Daoy (cell line): ENCODE measurements at places on chromosomes 3 and 15.
A peak's percentile ranks its signal among the peaks of the same experiment; 100 is the strongest.

DNA sequence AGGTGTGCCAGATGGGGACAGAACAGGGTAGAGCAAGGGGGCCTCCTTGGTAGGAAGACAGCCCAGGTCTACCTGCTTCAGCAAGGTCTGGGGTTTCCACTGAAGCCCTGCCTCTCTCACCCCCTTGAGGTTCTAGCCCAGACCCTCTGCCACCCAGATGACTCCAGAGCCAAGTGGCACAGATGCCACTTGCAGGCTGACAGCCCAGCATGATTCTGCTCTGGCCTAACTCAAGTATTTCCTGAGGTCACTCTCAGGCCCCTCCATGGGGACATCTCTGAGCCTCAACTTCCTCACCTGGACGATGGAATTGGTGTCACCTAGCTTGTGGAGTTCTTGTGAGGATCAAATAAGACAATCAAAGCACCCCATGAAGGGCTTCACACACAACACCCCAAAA is 23.9 kb downstream of the PLXNB1 start:
- DNase-seq: no peak

GRCh38 chr3:107523539-107524325 is 970 bp downstream of the BBX start:
- DNase-seq: peak; percentile 59

DNA sequence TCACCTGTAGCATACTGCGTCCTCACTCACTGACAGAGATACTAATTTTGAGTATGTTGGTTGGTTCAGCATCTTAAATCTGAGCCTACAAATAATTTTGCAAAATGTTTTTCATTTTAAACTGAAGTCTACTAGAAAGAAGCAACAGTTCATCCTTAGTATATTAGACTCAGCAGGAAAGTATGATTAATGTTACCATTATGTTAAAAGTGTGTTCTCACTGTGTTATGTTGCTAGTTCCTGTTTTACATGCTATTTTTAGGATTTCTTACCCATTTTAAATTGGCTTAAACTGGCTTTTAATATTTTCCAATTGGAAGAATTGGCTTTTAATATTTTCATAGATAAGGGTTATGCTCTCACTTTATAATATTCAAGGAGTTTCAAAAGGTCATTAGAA is 25.7 kb downstream of the ACKR4 start:
- DNase-seq: no peak

DNA sequence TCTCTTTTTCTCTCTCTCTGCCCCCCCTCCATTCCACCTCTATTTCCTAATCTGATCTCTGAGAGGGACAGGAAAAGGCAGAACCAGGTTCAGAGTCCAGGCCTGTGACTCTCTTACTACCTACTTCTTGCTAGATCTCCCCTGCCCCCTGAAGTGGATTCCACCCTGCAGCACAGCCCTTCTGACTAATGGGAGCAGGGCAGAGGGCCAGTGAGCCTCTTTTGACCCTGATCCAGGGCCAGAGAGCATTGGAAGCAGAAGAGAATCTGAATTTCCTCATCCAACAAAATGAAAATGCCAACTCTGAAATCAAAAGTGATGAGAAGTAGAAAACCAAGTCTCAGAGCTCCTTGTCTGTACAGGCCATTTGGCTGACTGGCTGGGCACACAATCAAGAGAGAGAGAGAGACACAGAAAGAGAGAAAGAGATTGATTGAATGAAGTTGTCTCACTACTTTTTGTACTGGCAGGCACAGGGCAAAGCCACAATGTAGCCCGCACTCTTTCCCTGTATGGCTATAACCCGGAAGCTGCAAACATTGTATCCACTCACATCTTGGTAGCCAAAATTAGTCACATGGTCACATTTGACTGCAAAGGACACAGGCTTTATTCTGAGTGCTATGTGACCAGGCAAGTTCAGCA is 31.6 kb upstream of the GLCE start:
- DNase-seq: no peak
